Prostate gland (tissue), 2 donors: ENCODE measurements at places on chromosomes 2 and 18.
A peak's percentile ranks its signal among the peaks of the same experiment; 100 is the strongest.

GRCh38 chr18:74501386-74501785, 5.2 kb downstream of the CNDP2 start:
- peak; percentile 25 for DNase-seq

- no peak for DNase-seq
Measured at GRCh38 chr2:215002500-215002899, 135.9 kb downstream of the ABCA12 start.

- no peak for DNase-seq
Measured at GRCh38 chr2:84492571-84492970, 23.7 kb upstream of the DNAH6 start.

DNA sequence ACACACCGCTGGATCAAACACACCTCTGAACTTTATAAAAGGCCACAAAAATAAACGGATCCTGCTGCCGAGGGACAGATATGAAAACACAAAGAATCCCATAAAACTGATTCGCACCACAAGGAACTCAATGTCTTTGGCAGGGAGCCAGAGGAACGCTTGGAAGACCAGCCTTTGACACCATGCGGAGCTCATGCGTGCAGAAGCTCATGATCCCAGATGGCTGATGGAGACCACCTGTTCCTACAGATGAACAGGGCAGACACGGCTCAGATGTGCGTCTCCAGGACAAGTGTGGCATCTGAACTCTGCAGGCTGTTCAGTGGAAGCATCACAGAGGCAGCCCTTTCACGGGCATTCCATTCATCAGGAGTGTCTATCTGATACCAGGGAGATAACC, 24.9 kb downstream of the COPS9 start:
- DNase-seq = no peak

DNA sequence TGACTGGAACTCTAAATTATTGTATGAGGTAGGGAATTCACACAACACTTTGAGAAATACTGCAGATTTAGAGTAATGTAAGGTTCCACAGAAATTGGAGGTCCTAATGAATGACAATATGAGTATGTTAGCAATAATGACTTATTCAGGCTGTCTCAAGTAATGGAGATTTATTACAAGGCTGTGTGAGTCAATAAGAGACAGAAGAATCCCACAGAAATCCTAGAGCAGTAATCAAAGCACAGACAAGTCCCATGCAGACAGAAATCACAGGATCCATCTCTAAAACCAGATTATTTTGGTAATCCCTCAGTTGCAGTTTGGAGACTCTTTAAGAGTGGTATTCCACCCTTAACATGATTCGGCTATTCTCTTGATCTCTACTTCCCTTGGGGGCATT, 83.6 kb downstream of the FAM161A start:
- no peak for DNase-seq

GRCh38 chr2:150165442-150165841, 322.0 kb downstream of the RND3 start:
- no peak for DNase-seq

GRCh38 chr2:119184512-119184911, 26.0 kb upstream of the C1QL2 start:
- DNase-seq = no peak

GRCh38 chr2:143070704-143071103, 58.5 kb upstream of the ARHGAP15 start:
- DNase-seq = no peak

DNA sequence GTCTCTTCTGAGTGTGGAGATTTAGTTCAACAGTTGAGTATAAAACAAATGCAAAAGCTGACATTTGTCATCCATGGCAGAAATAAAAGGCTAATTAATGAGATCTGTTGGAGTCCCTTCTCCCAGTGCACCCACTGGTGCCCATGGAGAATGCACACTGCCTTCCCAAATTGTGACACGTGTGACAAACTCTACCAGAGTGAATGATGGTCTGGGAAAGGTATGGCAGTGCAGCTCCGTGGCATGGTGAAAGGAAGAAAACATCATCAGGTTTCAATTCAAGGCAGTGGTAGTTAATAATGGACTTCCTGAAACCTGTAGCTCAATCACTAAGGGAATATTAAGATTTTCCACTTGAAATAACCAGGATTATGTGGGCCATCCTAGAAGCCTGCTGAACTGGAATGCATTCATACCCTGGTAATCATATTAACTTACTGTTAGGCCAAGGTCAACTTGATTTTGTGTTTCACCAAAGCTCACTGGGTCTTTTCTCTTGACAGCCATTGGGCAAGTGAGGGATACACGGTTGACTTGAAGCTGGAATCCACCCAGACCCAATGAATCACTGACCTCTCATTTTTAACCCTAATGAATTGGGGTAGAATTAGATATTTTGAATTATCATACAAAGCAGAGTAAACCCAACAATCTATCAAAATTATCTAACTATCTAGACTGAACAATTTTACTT, 167.6 kb downstream of the AFF3 start:
- DNase-seq = no peak

- no peak for DNase-seq
Measured at GRCh38 chr18:37225279-37225678, 340.3 kb downstream of the CELF4 start.

- no peak for DNase-seq
Measured at GRCh38 chr18:68033466-68033865, 516.9 kb upstream of the DSEL start.

- no peak for DNase-seq
Measured at GRCh38 chr2:134839649-134840048, 1.2 kb downstream of the ACMSD start.

DNA sequence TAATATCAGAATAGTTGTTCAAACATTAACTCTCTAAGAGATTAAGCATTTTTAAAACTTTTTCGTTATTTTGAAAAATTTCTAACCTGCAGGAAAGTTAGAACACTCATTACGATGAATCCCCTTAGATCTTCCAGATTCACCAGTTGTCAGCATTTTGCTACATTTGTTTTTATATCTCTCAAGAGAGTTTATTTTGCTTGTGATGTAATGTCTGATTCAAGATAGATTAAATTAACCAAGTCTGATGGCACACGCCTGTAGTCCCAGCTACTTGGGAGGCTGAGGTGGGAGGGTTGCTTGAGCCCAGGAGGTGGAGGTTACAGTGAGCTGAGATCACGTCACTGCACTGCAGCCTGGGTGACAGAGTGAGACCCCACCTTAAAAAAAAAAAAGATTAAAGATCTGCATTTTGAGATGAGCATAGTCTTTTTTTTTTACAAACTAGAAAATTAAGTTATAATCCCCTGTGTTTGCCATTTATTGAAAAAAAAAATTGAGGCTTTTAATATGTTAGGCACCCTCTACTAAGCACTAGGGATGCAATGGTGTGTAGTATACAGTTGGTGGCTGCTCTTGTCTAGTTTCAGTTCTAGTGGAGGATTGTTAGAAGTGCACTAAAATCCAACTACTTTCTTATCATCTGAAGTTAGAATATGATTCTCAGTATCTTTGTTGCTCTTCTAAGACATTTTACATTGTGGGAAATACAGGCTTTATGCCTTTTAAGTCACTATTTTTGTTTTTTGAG, 20.9 kb downstream of the RAB10 start:
- DNase-seq = no peak

GRCh38 chr18:46680784-46681695, 24.0 kb upstream of the LOXHD1 start:
- DNase-seq = no peak

DNA sequence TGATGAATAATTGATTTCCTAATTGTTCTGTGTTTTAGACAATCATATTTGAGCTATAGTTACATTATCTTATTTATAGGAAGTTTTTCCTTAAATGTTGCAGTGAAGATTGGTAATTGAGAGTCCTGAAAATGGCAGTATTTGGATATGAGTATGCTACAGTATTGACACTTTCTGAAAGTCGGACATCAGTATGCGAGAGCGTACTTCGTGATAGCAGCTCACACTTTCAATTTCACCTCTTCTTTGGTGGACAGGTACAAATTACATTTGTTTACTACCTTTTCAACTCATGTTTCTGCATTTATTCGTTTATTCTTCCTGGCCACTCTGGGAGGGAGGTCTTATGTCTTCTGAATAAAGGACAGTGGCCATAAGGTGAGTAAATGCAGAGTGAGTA, 38.7 kb downstream of the EML4 start:
- DNase-seq = no peak

DNA sequence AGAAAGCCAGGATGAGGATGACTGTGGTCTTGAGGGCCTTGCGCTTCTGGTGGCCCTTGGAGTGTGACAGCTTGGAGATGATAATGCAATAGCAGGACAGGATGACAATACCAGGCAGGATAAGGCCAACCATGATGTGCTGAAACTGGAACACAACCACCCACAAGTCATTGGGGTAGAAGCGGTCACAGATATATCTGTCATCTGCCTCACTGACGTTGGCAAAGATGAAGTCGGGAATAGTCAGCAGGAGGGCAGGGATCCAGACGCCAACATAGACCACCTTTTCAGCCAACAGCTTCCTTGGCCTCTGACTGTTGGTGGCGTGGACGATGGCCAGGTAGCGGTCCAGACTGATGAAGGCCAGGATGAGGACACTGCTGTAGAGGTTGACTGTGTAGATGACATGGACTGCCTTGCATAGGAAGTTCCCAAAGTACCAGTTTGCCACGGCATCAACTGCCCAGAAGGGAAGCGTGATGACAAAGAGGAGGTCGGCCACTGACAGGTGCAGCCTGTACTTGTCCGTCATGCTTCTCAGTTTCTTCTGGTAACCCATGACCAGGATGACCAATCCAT, 2.7 kb downstream of the CXCR4 start:
- no peak for DNase-seq

GRCh38 chr2:32504877-32505478, 122.9 kb upstream of the TTC27 start:
- DNase-seq = no peak

DNA sequence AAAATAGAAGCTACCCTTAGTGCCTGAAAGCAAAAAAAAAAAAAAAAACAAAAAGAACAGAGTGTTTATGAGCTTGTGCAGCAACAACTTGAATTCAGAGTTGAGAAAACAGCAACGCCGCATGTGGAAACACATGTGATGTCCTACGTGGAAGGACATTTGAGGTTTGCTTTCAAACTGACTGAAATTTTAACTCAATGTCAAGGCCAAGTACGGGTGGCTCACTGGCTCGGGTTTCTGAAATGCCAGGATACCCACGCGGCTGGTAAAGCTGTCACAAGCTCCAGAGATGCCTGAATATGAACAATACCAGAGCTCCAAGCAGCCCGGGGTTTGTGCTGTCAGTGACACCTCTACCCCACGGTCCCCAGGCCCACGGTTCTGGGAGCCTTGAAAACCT, 72.2 kb upstream of the THOC1 start:
- peak; percentile 14 for DNase-seq

- no peak for DNase-seq
Measured at GRCh38 chr18:44759925-44760342, 79.2 kb downstream of the SETBP1 start.

- DNase-seq = no peak
Measured at GRCh38 chr2:240623531-240624010, 1.7 kb upstream of the GPR35 start.

- no peak for DNase-seq
Measured at GRCh38 chr2:38074764-38075506, 1.0 kb downstream of the CYP1B1 start.

DNA sequence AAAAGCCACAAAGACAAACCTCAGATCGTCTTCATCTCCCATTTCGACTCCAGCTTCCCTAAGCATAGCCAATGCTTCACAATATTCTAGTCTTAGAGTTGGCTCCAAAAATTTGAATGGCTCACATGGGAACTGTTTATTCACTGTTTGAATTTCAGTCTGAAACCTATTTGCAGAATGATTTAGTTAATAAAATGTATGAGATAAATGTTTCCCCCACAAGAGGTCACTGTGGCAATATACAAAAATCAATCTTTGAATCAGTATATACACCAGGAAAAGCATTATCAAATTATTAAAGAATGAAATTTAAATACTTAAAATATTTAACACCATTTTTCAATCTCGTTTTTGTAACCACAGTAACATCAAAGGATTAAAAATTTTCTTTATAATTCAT, 40.0 kb upstream of the MCM6 start:
- DNase-seq = peak; percentile 26

DNA sequence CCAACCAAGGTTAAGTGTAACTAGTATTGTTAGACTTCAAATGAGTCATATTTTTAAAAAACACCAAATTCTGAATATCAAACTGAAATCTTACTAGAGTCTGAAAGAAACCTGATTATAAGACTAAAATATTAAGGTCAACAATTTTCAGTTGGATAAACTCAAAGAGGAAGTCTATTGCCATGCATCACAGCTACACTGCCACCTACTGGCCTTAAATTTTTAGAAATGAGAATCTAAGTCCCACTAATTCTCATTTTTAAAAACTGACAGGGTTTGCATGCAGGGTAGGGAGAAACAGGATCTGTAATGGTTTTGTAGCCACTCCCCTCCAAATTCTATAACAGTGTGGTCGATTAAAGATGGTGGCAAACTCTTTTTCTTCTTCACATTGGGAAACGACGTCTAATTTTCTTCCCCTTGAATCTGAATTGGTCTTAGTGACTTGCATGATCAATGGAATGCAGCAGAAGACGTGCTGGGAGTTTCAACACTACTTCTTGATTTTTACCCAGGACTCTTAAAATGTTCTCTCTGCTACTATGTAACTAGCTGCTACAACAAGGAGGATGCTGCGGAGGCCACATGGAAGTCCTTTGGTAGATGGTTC, 176.1 kb upstream of the SESTD1 start:
- DNase-seq = no peak

DNA sequence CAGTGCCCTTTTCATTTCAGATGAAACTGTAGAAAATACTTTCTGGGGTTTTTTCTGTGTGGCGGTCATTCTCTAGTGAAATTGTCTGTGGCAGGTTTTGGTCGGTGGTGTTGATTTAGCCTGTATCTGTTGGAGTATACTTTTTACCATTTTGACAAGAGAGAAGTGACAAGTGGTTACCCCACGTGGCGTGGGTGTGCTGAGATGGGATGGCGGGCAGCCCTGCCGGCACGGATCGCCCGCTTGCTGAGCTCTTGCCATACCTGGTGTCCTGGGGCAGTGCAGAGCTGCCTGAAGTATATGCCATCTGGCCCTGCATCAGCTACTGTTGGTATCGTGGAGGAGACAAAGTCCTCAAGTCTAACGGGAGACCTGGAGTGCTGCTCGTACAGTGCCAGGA, 64.1 kb downstream of the MRPS9 start:
- no peak for DNase-seq

DNA sequence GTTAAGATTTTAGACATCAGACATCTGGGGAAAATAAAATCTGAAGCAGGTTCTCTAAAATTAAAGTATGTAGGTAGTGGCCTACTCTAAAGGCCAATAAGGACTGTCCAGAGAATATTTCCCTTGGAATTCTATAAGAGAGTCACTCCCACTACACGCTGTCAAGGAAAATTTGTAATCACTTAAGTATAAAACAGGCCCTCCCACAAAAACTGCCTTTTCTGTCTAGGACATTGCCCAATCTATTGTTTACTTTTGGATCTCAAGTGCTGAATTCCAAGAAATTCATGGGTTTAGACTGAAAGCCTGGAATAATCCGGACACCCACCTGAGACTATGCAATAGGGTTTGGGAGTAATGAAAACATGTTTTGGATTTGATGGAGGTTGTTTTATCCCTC, 1.7 kb upstream of the SRBD1 start:
- DNase-seq = no peak

DNA sequence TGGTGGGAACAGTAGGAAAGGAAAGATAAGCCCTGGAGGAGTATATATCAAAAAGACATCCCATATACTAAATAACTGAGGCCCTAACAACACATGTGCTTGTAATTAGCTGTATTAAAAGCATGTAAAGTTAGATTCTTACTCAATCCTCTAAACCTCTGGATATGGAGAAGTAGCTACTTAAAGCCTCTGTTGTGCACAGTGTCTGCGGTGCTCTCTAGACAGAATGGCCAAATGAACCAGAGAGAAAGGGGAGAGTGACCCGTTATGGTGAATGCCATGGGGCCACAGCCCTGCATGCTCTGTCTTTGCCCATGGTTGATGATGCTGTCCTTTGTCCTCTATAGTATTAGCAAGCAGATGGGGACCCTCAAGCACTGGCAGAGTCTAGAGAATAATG, 104.4 kb upstream of the SLC8A1 start:
- no peak for DNase-seq
